ENCODE measurements at places on chromosomes 16 and 17.

- DNase-seq: no peak
These were observed 109.9 kb downstream of the TANC2 start for GRCh38 chr17:63075969-63076368.

- DNase-seq: no peak
These were observed 700 bp downstream of the TLCD2 start for GRCh38 chr17:1709403-1709951.

DNA sequence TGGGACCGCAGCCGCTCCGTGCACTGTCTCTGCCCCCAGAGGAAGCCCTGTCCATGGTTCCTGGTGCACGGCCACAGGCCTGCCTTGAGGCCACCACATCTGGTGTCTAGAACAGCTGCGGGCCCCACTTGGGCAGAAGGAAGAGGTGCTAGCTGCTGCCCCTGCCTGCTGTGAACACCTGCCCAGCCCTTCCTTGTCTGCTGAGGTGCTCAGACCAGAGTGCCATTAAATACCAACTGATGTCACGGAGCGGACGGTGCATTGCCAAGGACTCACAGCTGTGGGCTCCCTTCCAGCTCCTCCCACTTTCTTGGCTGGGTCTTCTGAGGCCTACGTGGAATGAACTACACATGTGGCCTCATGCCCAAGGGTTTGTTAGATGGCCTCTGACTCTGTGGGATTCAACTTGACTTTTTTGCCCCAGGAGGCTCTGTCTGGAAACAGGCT lies 146.1 kb downstream of the RAB11FIP4 start:
- DNase-seq: no peak

DNA sequence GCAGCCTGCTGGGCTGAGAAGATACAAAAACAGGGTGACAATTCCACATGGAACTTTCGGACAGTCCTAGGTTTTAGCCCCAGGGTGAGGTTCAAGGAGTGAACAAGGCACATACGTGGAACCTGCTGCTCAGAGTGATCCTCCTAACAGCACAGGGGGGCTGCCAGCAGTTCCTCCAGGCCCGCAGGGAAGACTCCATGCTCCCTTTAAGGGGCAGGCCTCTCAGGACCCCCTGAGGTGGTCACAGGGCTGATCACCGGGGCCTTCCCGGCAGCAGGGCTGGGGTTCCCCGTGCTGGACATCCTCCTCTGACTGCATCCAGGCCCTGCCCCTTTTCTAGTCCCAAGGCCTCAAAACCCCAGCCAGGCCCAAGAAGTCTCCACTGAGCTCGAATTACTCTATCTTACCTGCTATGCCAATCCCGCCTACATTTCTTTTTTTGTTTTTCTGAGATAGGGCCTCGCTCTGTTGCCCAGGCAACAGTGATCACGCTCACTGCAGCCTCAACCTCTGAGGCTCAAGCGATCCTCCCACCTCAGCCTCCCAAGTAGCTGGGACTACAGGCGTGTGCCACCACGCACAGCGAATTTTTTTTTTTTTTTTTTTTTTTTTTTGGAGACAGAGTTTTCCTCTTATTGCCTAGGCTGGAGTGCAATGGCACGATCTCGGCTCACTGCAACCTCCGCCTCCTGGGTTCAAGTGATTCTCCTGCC lies 10.4 kb downstream of the CANT1 start:
- no peak for DNase-seq

- no peak for DNase-seq
These were observed 545.2 kb upstream of the CDH11 start for GRCh38 chr16:65667011-65667578.

GRCh38 chr17:29113334-29113733 lies 66.9 kb downstream of the MYO18A start:
- no peak for DNase-seq

DNA sequence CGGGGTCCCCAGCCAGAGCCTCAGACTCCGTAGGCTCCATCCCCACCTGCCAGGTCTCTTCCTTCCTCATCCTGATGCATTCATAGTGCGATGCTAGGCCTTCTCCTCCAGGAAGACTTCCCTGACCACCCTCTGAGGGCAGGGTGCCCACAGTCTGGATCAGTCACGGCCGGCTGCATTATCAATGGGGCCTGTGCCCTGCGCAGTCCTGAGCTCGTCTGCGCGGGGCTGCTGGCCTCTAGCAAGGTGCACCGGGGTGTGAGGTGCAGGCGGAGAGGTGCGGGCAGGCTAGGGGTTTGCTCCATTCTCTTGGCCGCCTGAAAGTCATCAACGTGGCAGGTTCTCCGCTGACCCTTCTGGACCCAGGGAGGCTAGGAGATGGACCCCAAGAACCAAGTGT lies 56.9 kb upstream of the ACSF3 start:
- no peak for DNase-seq

DNA sequence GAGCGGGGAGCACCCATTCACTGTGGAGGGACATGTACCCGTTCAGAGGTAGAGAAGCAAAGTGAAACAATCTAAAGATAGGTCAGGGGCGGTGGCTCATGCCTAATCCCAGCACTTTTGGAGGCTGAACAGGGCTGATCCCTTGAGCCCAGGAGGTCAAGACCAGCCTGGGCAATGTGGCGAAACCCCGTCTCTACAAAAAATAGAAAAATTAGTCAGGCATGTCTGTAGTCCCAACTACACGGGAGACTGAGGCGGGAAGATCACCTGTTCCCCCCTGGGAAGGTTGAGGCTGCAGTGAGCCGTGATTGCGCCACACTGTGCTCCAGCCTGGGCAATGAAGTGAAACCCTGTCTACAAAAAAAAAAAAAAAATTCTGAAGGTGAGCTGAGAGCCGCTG lies 21.7 kb downstream of the MYL4 start:
- DNase-seq: no peak

GRCh38 chr16:89383095-89384003 lies 107.0 kb downstream of the ANKRD11 start:
- DNase-seq: no peak

Data from GM04503 (cell line).